Activated T-helper 9 cell treated with anti-CD3 and anti-CD28 coated beads, Interleukin-2, amount 50 U/mL, for 16 hours (primary cell): ENCODE measurements at places on chromosomes 7 and 10.

GRCh38 chr7:70446448-70447143 lies 685.3 kb upstream of the GALNT17 start:
- DNase-seq: no peak

DNA sequence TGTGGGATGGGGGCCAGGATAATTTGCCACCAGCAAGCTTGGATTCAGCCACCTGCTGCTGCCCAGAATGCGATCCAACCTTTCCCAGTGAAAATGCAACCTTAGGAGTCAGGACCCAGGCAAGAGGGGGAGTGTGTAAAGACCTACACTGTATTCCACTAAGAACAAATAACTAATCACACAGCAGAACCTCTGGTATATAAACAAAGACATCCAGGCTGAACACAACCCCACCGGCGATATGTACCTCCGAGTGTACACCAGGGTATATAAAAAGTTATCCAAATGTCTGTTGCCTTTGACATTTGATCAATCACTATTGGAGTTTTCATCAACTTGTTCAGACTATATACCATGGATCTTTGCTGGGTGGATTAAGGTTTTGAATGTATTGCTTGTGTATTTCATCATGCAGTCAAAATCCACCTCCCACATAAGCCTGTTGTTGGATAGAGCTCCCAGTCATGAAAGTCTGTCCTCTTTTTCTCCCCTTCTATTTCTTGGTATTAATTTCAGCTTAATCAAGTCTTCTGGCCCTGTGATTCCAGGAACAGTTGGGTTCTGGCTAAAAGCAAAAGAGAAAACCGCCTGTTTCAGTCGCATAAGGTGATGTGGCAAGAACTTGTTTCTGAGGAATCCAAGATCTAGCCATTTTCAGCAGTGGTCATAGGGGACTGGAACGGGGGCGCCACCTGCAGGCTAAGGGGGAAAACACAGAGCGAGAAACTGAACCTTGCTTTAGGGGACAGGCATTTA lies 290.7 kb downstream of the CCDC3 start:
- DNase-seq: peak; percentile 69

DNA sequence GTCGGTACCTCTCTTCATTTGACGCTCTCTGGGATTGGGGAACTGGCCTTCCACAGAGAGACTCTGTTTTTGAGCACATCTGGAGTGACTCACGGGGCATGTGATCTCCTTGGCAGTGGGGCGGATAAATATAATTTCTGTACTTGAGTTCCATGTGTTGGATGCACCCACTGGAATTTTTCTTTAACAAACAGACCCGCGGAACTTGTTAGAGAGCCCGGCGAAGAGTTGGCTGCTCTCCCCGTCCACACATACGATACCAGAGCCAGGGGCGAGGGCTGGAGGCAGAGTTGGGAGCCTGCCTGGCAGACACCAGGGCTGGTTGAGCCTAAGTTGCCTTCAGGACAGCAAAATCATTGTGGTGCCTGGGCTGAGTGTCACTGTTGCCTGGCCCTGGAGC lies at the start of gene FAM180A:
TSS of gene FAM180A (minus strand) at position 44 of the 400 bp plus-strand sequence. CDS start 233 bp downstream, outside the sequence.
- no peak for DNase-seq

- no peak for DNase-seq
Measured at GRCh38 chr7:11749629-11750028, 82.4 kb downstream of the THSD7A start.

- no peak for DNase-seq
Measured at GRCh38 chr10:29050081-29050480, 238.8 kb upstream of the LYZL1 start.

DNA sequence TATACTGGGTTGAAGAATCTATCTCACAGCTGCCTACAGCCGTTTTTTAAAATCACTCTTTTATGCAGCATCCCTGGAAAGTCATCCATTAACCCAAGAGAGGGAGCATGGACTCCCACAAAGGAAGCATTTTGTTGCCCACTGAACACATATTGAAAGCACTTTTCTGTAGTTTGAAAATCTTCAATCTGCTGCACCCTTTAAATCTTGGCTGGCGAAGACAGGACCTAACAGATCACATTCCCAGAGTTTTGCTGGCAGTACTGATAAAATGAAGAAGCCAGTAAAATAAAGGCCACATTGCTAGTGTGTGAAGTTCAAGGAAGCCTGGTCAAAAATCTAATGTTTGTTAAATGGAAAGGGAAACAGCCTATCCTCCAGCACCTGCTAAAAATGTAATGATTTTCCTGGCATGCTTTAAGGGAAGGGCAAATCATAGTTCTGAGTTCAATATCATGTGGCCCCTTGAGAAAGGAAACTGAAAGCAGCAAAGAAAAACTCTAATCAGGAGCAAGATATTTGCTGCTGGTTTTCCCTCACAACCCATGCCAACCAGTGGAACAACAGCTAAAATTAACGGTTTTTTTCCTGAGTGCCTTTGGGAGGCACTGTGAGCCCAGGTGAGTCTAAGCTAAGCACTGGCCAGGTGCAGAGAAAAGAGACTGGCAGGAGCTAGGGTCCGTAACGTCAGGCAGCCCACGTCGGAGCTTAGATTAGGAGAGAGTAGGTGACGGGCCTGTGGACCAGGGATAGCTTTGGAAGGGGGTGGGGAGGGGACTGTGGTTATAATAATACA lies 97.9 kb upstream of the PALS2 start:
- DNase-seq: no peak

GRCh38 chr7:2001601-2002442 lies 230.9 kb downstream of the MAD1L1 start:
- DNase-seq: no peak

DNA sequence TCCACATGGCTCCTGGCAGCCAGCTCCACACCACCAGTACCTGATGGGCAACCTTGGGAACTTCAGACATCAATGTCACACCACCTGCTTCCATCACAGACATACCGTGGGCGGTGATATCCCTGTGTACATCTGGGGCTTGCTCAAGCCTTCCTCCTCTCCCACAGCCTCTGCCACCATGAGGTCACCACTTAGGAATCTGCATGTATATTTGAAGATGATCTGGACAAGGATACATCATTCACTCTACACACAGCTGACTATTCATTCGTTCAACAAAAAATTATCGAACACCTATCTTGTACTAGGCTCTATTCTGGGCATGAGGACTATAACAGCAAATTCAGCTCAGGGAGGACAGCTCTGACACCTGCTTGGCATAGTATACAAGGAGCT lies 6.8 kb downstream of the DLG5 start:
- DNase-seq: no peak

DNA sequence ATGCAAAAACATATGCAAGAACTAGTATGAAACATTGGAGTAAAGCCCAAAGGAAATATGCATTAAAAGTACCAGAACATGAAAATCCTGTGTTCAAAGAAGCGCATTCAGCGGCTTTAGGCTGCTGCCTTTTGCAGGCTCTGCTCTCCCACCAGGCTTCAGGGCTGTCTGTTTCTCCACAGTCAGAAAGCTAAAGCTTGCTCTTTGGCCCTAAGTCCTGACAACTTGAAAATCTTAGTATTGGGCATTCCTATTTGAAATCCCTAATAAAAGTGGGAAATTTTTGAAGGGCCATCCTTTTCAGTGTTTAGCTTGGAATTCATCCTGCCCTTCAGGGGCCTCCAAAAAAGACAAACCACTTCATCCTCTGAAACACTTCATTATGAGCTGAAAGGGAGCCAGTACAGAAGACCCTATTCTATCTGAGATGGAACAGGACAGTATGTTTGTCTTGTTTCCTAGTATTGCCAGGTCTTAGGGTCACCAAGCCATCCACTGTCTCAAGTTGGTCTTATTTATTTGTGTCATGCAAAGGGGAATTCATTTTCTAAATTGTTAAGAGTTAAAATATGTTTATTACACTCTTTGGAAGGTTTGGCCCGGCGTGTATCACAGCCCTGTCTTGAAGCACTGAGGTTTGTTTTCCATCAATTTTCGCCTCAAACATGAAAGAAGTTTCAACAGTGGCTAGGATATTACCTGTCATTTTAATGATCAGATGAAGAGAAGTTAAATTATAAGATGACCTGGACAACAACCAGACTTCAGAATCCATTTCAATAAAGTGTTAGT lies 326.3 kb upstream of the BMPER start:
- no peak for DNase-seq

GRCh38 chr7:116240024-116240668 lies 29.8 kb downstream of the TES start:
- no peak for DNase-seq

DNA sequence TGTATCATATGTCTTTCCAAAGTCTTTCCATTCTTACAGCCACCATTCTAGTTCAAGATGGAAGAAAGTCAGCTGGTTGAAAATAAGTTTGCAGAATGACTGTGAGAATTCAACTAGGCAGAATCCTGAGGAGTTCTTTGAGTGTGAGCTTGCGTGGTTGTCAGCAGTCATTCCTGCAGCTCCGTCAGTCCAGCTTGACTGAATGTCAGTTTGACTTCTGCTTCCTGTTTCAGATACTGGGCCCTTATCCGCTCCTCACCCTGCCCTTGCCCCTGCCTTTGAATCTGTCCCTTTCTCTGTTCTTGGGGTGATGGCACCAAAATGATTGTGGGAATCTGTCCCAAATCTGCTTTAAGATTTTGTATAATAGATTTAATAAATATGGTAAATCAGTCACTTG lies 27.8 kb downstream of the SLC26A5 start:
- DNase-seq: no peak

DNA sequence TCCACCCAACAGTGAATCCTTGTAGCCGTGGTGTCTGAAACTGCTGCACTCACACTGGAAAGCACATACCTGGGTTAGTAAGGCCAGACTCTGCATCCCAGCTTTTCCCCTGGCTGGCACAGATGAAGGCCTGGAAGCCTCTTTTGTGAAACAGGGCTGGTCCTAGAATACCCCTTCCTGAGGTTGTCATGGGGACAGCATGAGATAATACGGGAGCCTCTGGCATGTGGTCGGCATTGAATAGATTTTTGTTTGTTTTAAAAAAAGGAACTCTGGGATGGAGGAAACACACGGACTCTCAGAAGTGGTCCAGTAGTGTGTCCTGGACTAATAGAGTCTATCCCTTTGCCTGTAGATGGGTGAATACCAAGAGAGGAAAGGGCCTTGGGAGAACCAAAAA lies 129.7 kb downstream of the TMEM178B start:
- no peak for DNase-seq

DNA sequence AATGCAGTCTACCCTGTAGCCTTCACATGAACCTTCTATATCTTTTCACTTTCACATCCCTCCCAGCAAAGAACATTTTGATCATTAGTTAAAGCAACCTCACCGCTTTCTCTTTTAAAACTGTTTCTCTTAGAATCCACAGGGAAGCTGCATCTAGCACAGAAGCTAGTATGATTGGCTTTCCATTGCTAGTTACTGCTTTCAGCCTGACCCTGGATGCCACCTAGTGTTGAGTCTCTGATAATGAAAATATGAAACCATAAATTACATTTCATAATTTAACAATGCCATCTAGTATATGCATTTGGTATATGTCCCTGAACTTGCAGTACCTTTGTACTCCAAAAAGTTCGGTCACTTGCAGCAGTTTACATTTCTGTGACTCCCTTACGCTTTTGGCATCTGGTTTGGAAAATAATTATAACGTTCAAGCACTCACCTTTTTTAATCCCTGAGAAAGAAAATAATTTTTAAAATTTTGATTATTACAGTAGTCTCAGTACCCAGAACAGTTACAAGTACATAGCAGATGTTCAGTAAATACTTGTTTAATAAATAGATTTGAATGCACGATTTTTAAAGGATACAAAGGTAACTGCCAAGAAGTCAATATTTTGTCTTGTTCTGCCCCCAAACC lies 22.7 kb downstream of the CISD1 start:
- DNase-seq: no peak
